ENCODE measurements at places on chromosomes 5 and 9.

GRCh38 chr9:75903785-75904360, 13.4 kb downstream of the PCSK5 start:
- no peak for DNase-seq

DNA sequence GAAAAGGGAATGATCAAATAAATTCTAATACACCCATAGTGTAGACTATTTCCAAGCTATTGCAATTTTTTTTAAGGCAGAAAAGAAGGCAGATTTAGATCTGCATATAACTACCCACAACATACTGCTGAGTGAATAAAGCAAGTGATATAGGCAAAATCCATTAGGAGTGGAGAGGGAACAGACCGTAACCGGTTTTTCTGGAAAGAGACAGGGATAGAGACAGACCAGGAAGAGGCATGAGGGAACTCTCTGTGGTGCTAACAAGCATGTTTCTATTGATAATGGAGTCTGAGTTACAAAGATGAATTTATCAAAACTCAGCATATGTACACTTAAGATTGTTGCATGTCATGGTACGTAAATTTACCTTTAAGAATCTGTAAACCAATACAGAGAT, 14.5 kb downstream of the ZDHHC21 start:
- no peak for DNase-seq

DNA sequence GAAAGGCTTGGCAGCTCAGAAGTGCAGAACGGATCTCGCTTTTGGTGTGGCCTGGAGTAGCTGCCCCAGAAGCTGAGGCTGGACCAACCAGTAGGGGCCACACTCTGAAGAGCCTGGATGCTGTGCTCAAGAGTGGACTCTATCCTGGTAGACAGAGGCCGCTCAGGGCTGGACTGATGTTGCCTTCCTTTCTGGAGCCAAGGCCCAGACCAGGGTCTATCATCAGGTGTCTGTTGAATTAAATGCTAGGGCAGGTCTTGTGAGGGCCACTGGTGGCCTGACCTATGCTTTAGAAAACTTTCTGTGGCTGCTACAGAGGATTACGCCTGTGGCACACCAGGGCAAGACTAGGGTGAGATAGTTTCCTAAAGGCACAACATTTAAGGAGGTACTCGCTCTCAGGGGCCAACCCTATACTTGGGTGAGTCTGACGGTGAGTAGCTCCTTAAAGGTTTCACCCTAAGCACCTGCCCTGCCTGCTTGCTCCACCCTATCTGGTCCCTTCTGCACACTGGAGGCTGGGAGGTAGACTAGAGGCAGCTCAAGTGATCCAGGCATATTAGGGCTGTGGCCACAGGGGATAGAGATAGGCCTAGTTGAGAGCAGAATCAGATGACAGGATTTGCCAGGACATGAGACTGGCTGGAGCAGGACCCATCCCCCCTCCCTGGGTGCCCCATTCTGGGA, 9.8 kb upstream of the IRF1 start:
- no peak for DNase-seq

GRCh38 chr9:130143279-130143893, 28.8 kb upstream of the NCS1 start:
- no peak for DNase-seq

- DNase-seq: no peak
Observed at GRCh38 chr5:108975697-108976096, 228.0 kb downstream of the FER start.

Data from activated CD4-positive, alpha-beta T cell treated with anti-CD3 and anti-CD28 coated beads, Interleukin-2, amount 50 U/mL, for 24 hours (primary cell).